Progenitor cell of endocrine pancreas (in vitro differentiated cells): ENCODE measurements at places on chromosomes 4 and X. TPM values are rescaled to one million over a fixed set of nuclear protein-coding genes. Genes with fewer than 3 reads are reported as not detected.
A peak's percentile ranks its signal among the peaks of the same experiment; 100 is the strongest.

Gene MANBA
- 48.9 and 49.7 TPM in 2 replicates for total RNA-seq

Gene FRG2
- not detected in 2 replicates for total RNA-seq

Gene NLGN4X
- total RNA-seq: 43.4 and 45.0 TPM in 2 replicates

Gene CDKL5
- total RNA-seq: 21.9 TPM in 2 replicates

Gene TCEAL7
- 4.9 and 5.1 TPM in 2 replicates for total RNA-seq

Gene SPANXN4
- not detected in 2 replicates for total RNA-seq

Gene MCF2
- total RNA-seq: 0.31 TPM in 1 of 2 replicates, not detected in the other

Gene FAM184B
- 0.17 and 0.20 TPM in 2 replicates for total RNA-seq

Gene MAGEA1
- total RNA-seq: not detected in 2 replicates

Gene GABRG1
- total RNA-seq: not detected in 2 replicates

Gene HERC6
- total RNA-seq: 6.2 and 7.3 TPM in 2 replicates

Gene PASD1
- total RNA-seq: not detected in 2 replicates

Gene NAP1L5
- total RNA-seq: 3.6 and 3.9 TPM in 2 replicates

Gene ARHGEF38
- 1.6 and 1.8 TPM in 2 replicates for total RNA-seq

Gene NSG1
- total RNA-seq: 52.4 and 55.0 TPM in 2 replicates

GRCh38 chr4:68617003-68617698 is 41.0 kb upstream of the UGT2B17 start:
- DNase-seq: no peak

GRCh38 chr4:153432965-153433753 is 33.0 kb upstream of the TMEM131L start:
- no peak for DNase-seq

GRCh38 chr4:105634402-105635080 is 73.9 kb downstream of the INTS12 start:
- DNase-seq: no peak

- no peak for DNase-seq
Observed at GRCh38 chr4:7393601-7394575, 40.8 kb downstream of the PSAPL1 start.

- peak; percentile 27 for DNase-seq
Observed at GRCh38 chrX:8815460-8816065, 14.4 kb upstream of the FAM9A start.

DNA sequence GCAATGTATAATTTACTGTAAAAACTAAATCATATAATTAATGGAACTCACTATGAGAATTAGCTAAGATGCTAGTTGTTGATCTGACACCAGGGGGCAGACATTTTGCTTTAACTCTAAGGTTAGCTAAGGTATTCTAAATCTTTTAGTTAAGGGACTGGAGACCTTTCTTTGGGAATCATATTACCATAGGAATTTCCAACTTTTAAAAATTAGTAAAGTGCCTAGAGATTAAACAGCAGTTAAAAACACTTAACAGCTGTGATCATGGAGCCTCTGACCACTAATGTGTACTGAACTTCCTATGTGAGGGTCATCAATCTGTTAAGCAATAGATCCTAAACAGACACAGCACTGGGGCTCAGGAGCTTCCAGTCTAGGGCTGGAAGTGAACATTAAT is 226.6 kb downstream of the NSUN7 start:
- DNase-seq: no peak

DNA sequence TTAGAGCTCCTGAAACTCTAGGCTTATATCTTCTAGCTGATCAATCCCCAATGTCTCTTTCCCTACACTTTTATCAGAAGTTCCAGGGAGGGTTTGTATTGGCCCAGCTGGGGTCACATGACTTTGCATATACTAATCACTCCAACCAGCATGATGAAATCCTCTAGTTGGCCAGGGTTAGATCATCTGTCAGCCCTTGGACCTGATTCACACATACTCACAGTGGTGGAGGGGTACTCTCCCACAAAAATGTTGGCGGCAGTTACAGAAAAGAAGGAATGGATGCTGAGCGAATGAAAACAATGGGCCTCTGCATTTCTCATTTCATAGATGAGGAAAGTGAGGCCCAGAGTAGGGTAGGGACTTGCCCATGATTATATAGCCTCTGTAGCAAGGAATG is 151.1 kb downstream of the PJA1 start:
- no peak for DNase-seq

- DNase-seq: no peak
Observed at GRCh38 chr4:102687982-102688433, 72.8 kb downstream of the MANBA start.

GRCh38 chr4:125303058-125303457 is 11.7 kb upstream of the FAT4 start:
- no peak for DNase-seq

DNA sequence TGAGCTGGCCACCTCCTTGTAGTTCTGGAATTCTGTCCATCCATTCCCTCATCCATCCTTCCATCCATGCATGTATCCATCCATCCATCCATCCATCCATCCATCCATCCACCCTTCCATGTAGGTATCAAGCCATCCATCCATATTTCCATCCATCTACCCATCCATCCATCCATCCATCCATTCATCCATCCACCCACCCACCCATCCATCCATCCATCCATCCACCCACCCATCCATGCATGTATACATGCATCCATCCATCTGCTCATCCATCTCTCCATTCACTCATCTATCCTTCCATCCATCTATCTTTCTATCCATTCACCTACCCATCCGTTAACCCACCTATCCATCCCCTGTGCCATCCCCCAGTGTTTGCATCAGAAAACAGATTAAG is 153.6 kb upstream of the STX18 start:
- DNase-seq: no peak

- DNase-seq: no peak
Observed at GRCh38 chr4:16019649-16020048, 56.7 kb upstream of the FGFBP2 start.

DNA sequence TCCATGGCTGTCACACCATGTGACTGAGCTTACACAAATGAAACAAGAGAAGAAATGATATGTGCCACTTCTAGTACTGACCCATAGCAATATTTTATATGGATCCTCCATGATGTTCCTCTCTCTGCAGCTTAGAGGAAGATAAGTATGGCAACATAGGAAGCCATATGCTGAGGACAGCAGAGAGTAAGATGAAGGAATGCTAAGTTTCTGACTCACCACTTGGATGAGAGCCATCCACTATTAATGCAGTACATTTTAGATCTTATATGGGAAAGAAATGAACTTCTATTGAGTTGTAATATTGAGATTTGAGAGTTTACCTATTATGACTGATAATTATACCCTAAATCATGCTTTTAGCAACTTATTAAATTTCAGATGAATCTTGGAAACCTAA is 386.9 kb upstream of the MAOA start:
- no peak for DNase-seq

GRCh38 chr4:165725352-165725751 is 147.7 kb upstream of the TLL1 start:
- DNase-seq: no peak

DNA sequence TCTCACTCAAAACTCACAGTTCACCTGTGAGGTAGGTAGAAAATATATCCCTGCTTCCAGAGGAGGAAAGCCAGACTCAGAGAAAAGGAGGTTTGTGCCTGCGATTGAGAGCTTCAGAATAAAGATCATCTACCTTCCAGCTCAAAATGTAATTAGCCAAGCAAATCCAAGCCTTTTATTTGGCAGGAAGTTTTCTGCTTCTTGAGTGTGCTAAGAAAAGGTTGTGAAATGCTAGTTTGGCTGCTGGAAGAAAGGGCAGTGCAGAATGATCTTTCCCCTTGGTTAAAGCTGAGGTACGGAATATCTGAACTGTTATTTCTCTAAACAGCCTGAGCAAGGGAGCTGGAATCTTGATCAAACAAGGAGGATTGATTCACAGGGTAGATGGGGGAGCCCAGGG is 59.7 kb upstream of the VCX3B start:
- no peak for DNase-seq

GRCh38 chrX:120145295-120145925 is 13.0 kb upstream of the RHOXF2 start:
- no peak for DNase-seq

GRCh38 chrX:65971151-65971550 is 68.7 kb downstream of the VSIG4 start:
- no peak for DNase-seq

DNA sequence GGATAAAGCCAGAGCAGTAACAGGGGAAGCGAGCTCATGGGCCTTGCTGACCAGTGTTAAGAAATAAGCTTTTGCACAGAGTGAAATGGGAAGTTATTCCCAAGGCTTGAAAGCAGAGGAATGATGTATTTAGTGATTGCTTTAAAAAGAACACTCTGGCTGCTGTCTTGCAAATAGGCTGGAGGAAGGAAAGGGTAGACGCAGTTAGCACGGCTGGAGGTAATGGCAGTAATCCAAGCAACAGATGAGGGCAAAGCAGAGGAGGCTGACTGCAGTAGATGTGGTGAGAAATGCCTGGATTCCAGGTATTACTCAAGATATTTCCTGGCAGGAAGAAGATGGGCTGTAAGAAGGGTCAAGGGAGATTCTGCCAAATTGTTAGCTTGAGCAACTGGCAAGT is 1342.3 kb upstream of the AGA start:
- DNase-seq: no peak

- no peak for DNase-seq
Observed at GRCh38 chr4:117771647-117772337, 262.5 kb upstream of the NDST3 start.

DNA sequence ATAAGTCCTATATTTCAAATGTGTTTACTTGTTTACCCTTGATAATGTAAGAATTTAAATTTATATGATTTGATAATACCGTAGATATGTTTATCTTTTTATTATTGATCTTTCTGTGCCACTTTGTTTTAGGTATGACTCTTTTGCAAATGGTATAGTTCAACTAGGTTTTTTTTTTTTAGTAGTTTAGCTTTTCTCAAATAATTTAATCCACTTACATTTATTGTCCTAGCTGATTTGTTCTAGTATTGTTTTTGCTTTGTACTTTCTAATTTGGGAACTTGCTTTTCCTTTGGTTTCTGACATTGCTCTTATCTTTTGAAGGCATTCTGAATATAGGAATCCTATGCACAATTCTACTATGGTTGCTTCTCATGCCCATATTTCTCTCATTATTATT is 98.9 kb upstream of the NAP1L5 start:
- DNase-seq: no peak

GRCh38 chrX:24774650-24775049 is 80.9 kb downstream of the POLA1 start:
- no peak for DNase-seq

DNA sequence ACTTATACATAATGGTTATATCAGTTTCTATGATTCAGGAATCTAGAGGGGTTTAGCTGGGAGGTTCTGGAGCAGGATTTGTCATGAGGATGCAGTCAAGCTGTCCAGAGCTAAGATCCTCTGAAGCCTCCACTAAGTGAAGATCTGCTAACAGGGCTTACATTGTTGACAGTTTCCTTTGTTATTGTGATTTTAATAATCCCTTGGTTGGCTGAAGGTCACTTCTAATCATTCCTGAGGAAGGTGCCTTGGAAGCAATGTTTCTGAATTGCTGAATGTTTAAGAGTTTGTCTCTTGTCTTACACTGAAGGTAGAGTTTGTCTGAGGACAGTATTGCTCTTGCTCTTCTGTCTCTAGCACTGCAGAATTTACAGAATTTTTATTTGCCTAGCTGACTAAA is 41.3 kb downstream of the BANK1 start:
- DNase-seq: no peak

GRCh38 chrX:118464501-118464900 is 31.1 kb upstream of the DOCK11 start:
- no peak for DNase-seq

- no peak for DNase-seq
Observed at GRCh38 chr4:179671609-179672008, 2229.4 kb upstream of the AGA start.

DNA sequence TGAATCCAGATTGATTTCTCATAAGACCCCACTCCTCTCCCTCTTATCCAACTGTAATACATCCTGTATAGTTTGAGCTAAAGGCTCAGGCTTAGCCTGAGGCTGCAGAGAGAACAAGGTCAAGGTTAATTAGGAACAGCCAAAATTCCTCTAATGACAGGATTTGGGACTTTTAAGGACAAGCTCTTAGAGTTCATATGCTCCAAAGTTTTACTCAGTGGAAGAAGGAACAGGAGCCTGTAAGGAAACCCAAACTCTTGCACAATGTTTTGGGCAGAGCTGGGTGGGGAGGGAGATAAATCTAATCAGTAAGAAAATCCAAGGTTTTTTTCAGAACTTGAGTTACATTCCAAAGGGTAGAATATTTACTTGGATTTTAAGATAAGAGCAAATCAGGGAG is 238.8 kb downstream of the QDPR start:
- DNase-seq: no peak

DNA sequence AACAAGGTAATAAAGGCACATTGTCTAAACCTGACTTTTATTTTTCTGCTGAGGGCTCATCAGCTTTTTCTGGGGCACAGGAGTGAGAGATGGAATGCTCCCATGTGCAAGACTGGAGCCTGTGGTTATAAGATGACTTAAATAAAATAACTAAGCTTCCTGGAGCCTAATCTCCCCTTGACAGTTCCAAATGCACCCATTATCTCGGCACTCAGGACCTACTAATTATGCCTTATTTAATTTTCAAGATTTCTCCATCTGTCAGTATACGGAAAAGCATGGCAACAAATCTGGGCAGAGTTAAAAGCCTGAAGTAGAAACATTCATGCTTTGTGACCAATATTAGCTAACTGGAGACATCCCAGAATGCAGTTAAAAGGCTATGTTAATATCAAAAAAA is 416.7 kb upstream of the TEX13C start:
- DNase-seq: no peak

- no peak for DNase-seq
Observed at GRCh38 chrX:150913511-150913910, 15.0 kb upstream of the CD99L2 start.

GRCh38 chr4:40395166-40395900 is 60.2 kb downstream of the CHRNA9 start:
- no peak for DNase-seq

GRCh38 chr4:8192748-8193738 is 6.0 kb upstream of the SH3TC1 start:
- no peak for DNase-seq

DNA sequence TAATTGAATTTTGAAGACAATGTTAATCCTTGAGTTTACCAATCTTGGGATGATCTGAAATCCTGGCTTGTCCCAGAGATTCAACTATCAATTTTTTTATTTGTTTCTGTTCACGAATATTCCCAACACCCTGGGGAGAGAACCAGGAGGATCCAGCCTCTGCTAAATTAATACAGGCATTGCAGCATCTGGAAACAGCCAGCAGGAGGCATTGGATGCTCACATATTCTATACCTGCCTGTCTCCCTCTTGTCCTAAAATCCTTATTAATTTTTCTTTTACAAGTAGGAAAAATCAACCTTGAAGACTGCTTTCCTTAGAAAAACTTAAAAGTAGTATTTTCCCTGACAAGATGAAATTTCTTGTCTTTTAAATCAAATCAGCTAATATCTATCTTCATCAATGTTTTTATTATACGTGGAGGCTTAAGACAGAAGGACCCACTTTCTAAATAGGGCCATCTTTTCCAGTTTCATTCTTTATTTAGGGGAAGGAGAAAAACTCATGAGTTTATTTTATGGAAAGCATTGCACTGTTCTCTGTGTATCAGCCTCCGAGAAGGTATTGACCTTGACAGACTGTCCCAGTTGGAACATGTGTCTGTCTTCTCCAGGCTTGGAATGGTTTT is 102.4 kb downstream of the CLNK start:
- DNase-seq: no peak

GRCh38 chr4:113973345-113973744 is 6.1 kb downstream of the ARSJ start:
- no peak for DNase-seq
